ENCODE measurements at places on chromosomes 12 and 14.

DNA sequence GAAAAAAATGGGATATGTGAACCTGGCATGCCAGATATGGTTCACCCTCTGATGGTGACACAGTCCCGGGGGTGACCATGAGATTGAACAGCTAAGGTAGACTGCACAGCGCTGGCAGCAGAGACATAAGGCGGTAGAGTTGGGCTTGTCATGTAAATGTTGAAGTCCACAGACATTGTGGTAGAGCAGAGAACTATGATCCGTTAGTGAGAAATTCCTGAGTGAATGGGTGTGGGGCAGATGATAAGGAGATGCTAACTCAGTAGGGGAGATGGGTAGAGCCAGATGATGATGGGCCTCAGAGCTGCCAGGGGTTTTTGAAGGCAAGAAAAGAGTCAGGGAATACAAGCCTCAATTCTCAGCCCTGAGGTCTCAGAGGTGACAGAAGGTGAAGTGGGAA, 51.1 kb upstream of the DNM1L start:
- DNase-seq: no peak

DNA sequence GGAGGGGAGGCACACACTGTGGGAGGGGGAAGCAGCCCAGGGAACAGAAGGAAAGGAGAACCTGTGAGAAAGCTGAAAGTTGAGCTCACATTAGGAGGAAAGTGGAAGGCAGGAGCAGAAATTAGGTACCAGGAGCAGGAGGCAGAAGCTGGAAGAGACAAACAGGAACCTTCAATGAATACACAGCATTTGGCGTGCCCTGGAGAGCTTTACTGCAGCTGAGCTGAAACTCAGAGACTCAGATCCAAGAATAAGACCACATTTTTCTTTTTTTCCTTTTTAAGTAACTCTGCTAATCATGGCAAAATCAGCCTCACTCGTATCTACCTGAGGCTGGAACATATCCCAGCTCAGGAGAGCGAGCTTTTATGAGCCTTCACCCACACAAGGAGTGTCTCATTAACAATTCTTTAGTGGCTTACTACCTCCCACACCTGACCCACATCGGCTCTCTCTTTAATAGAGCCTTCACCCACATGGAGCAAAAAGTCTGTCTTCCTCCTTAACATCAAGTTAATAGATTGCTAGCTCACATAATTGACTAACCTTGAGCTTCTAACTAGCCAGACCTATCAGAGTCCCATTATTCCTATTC, 18.2 kb upstream of the CERS5 start:
- DNase-seq: no peak

- no peak for DNase-seq
These were observed 167.9 kb downstream of the PRKD1 start for GRCh38 chr14:29759521-29760340.

DNA sequence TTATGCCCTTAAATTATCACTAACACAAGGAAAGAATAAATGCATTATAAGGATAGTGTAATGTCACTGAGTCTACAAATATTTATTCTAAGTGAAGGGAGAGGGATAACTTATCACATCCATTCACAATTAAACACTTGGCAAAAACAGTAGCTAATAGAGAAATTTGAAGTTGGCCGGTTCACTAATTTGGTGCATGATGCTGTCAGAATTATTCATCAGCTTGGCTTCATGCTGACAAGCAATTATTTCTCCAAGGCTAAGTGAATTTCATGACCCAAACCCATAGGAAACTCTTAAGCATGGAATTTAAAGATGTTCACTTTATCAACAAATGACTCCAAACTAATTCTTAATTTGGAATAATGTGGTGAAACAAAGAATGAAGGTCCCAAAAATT, 25.0 kb upstream of the NR1H4 start:
- no peak for DNase-seq

DNA sequence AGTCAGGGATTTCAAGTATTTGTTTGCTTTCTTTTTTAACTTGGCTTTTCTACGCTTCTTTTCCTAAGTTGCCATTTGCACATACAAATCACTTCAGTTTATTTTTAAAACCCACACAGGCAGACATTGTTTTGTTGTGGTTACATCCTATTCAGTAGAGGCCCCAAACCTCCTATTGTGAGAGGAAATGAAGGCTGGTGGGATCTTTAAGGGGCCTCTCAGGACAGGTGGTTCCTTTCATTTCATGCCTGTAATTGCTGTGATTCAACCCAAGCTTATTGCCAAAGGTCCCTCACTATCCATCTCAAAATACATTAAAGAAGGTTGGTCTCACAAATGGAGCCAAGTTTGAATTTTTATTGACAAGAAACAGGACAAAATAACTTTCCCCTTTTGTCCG, 257.1 kb downstream of the ADAMTS20 start:
- DNase-seq: no peak

DNA sequence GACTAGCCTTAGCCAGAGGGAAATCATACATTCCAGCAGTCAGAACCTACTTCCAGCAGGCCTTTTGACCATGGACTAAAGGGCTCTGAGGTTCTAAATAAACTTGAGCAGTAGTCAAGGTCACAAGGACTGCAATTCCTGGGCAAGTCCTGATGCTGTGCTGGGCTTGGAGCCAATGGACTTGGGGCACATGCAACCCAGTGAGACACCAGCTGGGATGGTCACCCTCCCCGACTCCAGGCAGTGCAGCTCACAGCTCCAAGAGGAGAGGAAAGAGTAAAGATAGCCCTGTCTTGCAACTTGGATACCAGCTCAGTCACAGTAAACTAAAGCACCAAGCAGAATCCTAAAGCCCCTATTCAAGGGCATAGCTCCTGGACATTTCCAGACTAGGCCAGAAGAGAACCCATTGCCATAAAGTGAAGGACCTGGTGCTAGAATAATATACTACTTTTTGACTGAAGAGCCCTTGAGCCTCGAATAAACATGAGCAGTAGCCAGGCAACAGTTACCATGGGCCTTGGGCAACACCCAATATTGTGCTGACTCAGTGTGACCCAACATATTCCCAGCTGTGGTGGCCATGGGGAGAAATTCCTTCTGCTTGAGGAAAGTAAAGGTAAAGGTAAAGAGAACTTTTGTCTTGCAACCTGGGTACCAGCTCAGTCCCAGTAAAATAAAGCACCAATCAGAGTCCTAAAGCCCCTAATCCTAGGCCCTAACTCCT, 226.2 kb upstream of the CLEC14A start:
- no peak for DNase-seq

DNA sequence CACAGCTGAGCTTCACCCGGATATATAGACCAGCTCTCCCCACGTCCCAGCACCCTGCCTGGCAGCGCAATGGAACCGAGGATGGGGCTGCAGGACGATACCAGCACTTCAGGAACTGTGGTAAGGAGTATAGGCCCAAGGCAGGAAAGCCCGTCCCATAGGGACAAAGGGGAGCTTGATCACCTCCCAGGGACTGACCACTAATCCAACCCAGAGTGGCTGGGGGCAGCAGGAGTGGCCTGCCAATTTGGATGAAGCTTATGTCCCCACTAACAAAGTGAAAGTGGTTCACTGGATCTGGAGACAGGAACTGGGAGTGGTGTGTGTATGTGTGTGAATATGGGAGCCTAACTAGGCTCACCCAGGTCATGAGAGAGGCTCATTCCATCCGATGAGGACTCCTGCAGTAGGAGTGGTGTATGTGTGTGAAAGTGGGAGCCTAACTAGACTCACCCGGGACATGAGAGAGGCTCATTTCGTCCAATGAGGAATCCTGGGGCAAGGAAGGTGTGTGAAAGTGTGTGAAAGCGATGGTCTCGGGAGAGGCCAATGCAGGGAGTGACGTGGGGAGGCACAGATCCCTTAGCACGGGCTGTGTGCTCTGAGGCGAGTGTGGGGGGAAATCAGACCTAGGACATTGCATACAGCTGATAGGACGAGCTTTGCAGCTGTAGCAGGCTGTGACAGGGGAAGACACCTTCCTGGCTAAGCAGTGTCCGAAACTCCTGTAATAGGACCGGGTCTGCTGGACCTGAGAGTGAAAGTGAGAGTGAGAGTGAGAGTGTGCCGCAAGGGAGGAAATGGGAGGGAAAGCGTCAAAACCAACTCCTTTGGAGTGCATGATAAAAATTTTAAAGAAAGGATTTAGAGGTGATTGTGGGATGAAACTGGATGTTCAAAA, 25.7 kb downstream of the KLRK1 start:
- DNase-seq: no peak

DNA sequence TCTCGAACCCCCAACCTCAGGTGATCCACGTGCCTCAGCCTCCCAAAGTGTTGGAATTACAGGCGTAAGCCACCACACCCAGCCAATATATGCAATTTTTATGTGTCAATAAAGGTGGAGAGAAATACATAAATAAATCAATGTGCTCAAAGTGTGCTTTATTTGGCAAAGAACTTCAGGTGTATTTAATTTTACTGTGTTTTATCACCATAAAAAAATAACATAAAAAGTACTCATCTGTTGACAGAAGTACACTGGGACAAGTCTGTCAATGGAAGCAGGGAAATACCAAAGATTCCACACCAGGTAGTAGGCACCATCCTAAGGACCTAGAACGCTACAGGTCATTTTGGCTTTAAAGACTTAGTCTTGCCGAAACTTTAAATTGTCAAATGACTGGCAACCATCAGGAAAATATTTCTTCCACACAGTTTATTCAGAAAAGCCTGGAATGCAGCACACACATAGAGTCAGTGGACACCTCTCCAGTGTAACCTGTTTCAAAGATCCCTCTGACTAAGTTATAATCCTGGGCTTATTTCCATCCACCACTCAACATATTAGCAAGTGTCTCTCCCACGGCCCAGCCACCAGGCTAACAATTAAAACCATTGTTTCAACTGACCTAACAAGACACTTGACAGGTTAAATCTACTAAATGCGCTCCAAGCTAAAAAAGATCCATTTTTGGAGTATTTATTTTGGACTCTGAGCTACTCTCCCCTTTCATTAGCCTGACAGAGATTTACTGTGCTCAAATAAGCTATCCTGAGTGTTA, 4.2 kb downstream of the ERO1A start:
- DNase-seq: no peak

- DNase-seq: no peak
These were observed 196.6 kb downstream of the CALM1 start for GRCh38 chr14:90593254-90594040.

DNA sequence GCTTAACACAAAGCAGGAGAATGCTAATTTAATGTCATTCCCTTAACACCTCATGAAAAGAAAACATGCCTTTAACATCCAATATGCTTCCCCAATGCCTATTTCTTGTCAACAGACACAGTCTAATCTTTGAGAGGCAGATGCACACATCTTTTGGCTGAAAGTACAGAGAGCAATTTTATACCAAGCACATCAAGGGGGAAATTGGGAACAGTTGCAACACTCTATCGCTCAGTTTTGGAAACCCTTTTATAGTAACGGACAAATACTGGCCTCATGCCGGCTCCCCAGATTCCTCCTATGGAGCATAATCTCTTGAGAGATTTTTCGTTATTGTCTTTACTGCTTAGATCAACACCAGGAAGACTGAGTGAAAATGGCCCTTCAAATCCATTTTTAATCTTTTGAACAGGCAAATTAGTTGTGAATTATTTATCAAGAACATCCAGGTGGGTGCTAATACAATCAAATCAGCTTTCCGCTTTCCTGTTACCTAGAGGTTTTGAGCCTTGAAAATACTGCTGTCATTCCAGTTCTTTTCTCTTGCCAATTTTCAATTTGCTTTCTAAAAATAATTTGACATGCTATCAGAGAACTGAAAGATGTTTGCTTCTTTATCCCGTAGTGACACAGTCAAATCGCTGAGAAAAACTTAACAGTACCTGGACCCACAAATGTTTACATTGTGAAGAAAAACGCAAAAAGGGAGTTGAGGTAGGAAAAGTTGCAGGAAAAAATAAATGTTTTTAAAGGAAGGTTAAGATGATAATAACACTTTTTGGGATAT, 60.7 kb upstream of the CAND1 start:
- no peak for DNase-seq

GRCh38 chr14:90544566-90544965, 147.7 kb downstream of the CALM1 start:
- no peak for DNase-seq

GRCh38 chr12:62205346-62205745, 54.9 kb upstream of the USP15 start:
- DNase-seq: no peak

- DNase-seq: no peak
These were observed 57.1 kb downstream of the NUAK1 start for GRCh38 chr12:106081606-106082005.

DNA sequence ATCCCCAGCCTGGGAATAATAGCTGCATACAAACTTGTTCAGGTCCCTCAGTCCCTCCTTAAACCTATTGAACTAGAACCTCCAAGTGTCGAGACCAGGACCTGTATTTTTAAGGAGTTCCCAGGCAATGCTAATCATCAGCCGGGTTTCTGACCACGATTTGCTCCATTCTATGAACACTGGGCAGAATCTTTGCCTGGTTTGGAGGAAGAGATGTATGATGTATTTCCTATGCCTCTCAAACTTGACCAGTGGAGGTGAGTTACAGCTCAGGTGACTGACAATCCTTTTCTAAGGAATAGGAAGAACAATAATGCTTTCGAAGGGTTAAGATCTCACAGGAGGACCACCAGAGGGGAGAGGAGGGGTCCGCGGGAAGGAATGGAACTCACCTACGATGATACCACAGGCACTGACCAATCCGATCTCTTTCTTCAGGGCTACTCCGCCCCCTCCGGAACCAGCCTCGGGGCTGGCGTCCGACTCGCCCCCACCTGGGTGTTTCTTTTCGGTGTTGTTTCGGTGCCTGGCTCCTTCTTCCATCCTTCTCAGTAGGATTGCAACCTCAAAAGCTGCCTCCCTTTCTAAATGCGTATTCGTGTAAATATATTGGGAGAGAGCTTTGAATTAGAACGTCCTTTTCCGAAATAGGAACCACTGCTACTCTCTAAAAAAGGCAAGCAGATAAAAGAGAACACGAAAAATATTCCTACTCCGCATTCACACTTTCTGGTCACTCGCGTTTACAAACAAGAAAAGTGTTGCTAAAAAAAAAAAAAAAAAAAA, 895 bp downstream of the SLC7A8 start:
- no peak for DNase-seq

- DNase-seq: no peak
These were observed at the start of gene CACNA1C for GRCh38 chr12:2052826-2053678. Gene CACNA1C, plus strand, starts transcription at chr12:2052987. Its CDS starts 576 bp downstream, at chr12:2053563.

- no peak for DNase-seq
These were observed 318.5 kb downstream of the BCAT1 start for GRCh38 chr12:24630446-24630845.

DNA sequence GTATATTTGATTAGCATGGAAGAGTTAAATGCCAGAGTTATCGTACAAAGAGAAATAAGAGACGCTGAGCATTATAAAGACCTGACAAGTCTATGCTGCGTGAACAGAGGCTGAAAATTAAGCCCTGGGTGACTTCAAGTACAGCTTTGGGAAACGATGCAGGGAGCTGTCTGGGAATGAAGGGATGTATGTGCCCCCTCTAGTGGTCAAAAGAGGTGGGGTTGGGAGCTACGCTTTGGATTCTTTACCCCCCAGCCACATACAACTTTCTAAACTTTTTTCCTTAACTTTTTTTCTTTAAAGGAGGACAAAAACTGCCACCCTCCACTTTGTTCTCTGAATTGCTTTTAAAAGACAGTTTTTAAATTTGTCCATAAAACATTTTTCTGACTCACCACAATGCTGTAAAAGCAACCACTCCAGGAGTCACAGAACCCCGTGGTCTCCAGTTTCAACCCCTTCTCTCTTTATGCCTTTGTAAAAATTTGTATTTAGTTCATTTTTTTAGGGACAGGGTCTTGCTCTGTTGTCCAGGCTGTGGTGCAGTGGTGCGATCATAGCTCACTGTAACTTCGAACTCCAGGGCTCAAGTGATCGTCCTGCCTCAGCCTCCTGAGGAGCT, 59.4 kb downstream of the ZNF664 start:
- no peak for DNase-seq

Measured in keratinocyte (primary cell).